ENCODE measurements at places on chromosomes 6 and 20.
A peak's percentile ranks its signal among the peaks of the same experiment; 100 is the strongest.

- peak; percentile 93 for DNase-seq
These were observed 32.7 kb upstream of the ID4 start for GRCh38 chr6:19804205-19805128.

DNA sequence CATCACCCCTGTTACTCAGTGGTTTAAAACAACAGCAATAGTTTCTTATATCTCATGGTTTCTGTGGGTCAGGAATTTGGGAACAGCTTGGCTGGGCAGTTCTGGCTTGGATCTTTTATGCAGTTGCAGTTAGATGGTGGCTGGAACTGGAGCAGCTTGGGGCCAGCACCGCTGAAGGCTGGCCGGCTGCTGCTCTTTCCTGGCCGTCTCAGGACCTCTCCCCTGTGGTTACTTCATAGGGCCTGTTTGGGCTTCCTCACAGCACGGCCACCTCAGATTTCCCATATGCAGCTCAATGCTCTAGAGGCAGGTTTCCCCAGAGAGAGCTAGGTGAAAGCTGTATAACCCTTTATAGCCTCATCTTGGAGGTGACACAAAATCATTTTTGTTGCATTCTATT is 15.6 kb downstream of the PKIG start:
- DNase-seq = no peak

DNA sequence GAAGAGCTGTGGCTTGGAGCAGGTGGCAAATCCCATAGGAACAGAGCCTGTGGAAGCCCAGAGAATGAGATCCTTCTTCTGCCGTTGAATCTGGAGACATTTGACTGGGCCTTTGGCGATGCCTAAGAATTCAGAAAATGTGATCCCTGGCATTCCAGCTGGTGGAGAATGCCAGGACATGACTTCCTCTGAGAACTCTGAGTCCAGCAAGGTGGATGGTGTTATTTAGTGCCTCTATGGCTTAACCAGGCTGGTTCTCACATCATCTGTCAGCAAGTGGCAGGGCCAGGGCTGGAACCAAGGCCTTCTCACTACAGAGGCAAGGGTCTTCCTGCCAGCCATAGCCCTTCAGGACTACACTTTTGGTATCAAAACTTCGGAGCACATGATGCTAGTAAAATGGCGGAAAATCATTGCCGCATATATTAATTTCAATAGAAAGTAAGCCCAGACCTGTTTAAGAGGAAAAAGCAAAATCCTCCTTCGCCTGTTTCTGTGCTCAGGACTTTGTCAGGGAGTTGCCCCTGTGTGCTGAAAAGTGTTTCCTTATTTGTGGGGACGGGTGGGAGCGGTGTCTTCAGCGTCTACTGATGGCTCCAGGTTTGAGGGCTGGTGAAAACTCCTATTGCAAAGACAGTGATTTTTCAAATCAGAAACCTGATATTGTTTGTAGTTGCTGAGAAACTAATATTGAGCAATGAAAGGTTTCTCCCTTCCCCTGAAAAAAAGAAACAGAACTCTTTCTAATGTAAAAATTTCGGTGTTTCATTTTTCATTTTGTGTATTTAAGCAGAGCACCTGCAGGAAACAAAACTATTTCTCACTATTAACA is 23.9 kb downstream of the DUSP22 start:
- no peak for DNase-seq

DNA sequence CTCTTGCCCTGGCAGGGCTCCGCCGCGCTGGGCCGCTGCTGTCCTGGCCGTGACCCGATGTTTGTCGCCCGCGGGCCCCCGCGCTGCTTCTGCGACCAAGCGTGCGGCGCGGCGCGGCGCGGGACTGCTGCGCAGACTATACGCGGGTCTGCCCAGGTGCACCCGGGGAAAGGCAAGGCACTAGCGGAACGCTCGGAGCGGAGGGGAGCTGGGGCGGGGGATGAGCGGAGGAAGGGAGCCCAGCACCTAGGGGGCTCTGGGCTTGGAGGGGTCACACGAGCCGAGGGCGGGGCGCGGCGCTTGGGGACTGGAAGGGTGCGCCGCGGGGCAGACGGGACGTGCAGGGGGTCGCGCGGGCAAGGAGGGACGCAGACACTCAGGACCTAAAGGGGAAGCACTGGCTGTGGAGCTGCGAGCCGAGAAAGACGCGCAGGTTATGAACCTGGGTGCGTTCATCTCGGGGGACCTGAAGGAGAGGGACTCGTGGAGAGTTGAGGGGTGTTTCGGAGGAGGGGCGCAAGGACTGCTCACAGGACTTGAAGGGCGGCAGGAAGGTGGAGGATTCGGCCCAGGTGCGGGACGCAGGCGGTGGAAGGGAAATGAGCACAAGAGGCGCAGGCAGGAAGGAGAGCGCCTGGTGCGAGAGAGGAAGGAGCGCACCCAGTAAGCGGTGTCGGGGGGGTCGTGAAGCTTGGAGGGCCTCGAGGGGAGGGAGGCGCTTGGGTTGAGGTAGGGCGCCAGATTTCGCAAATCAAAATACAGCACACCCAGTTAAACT is 40.8 kb upstream of the ZNFX1 start:
- DNase-seq = no peak

DNA sequence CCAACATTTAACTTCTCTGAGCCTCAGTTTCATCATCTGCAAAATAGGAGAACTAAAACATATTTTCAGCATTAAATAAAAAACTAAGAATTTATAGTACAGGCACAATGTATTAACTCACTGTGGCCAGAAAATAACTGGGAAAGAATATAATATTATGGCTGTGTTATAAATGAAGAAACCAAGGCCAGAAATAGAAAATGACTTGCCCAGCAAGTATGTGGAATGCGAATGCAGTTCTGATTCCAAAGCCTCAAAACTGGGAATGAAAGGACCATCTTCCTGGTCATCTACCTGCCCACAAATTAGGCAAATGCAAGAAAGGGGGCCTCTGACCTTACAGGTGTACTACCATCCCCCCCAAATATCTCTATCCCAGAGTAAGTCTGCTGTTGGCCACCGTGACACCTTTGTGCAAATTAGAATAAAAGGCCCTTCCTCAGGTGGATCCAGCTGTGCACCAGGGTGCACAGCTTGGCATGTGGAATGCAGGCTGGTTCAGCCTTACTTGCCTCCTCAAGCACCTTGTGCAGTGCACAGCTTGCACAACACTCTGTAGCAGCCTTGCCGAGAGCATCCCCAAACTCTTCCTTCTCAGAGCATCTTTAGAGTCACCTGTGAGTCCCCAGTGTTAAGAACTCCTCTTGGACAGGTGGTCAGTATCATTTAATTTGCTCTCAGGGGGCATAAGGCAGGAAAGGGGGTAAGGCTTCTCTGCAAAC is 4.4 kb downstream of the SLC13A3 start:
- no peak for DNase-seq

GRCh38 chr20:46137816-46138215 is 19.7 kb downstream of the CD40 start:
- peak; percentile 44 for DNase-seq

- no peak for DNase-seq
These were observed 24.1 kb downstream of the BFSP1 start for GRCh38 chr20:17507032-17507431.

GRCh38 chr6:43749461-43749860 is 20.6 kb upstream of the VEGFA start:
- DNase-seq = no peak

GRCh38 chr6:137518386-137518983 is 24.3 kb upstream of the OLIG3 start:
- no peak for DNase-seq

DNA sequence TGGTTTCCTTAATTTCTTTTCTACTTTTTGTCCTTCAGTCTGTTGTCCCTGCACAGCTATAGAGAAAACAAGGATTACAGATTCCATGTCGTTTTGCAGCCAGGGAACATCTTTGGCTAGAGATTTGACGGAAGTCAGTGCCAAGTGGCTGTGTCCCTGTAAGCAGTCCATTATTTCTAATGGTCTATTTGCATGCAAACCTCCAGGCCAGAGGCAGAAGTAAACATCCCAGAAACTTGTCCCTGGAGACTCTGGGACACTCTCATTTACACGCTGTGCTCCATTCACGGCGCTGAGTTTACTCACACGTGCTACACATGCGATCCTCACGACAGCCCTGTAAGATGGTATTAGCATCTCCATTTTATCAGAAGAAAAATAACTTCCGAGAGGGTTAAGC is 355.5 kb downstream of the PRKN start:
- DNase-seq = no peak

DNA sequence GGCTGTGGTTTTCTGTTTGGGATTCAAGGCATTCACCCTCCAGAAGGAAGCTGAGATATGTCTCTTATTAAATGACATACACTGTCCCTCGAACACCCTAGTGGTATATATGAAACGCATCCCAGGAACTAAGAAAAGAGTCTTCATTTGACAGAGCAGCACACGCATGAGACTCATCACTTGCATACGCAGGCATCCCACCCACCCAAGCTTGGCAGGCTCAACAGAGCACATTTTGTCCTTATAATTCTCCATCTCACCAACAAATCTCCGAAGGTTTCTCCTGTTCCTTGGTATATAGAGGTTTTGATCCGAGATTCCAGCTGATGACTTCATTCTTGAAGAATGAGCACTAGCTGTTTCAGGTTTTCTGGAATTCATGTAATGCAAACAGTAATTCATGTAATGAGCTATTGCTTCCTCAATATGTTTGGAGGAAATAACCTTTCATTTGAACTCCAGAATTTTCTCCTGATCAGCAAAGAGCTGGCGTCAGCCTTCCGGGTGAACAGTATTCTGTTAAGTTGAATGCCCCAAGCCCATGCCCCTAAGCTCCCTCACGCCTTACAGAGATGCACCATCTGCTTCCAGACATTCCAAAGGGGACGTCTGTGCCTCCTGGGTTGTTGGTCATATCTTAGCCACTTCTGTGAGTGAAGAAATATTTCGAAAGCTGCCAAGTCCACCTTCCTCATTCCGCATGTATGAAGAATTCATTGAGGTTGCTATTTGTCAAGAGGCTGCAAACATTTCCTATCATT is 66.0 kb upstream of the CDH4 start:
- DNase-seq = no peak

DNA sequence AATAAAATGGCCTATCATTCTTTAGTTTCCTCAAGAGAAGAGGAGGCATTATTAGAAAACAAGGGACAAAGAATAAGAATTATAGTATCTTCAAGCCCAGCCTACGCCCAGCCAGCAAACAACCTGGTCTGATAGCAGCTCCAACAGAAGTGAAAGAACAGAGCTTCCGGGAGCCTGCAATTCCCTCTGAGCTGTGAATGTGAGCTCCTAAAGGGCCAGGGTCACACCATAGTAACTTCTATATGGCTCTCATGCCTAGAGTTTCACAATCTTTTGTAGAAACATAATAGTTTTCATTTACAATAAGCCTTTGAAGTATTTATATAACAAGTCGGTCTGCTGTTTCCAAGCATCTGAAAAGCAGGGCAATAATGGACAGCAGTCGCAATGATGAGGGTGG is 116.5 kb downstream of the SMLR1 start:
- DNase-seq = no peak

DNA sequence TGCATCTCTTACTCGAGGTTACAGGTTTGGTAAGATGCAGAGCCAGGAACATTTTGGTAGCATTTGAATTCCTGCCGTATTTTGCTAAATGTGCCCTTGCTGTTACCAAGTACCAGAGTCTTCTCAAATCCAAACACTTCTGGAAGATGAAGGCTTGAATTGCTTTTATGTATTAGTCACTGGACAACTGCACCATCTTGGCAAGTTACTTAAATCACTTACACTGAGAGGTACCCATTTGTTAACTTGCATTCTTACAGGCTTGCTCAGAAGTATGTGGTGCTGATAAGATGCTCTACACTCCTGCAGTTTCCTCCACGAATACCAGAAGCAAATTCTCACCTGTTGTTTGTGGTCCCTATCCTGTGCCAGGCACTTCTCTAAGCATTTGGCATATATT is 12.7 kb downstream of the IL22RA2 start:
- no peak for DNase-seq

DNA sequence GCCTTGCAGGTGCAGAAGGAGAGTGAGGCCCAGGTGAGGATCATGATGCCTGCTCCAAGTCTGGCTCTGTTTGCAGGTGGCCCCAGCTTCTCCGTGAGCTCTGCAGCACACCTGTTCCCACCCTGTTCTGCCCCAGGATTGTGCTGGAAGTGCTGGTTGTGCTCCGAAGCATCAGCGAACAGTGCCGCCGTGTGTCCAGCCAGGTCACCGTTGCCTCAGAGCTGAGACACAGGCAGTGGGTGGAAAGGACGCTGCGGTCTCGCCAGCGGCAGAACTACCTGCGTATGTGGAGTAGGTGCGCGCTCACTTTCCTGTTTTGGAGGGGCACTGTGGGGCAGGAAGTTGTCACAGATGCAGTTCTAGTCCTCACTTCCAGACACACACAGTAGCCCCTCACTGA is 25.0 kb downstream of the ERMARD start:
- no peak for DNase-seq

DNA sequence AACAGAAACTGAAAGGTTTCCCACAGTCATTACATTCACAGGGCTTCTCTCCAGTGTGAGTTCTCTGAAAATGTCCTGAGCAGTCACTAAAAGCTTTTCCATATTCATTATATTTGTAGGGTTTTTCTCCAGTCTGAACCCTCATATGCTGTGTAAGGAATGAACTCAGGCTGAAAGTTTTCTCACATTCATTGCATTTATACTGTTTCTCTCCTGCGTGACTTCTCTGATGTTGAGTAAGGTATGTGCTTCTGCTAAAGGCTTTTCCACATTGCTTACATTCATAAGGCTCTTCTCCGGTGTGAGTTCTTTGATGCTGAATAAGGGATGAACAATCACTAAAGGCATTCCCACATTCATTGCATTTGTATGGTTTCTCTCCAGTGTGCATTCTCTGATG is 29.8 kb upstream of the ZNF391 start:
- DNase-seq = no peak

DNA sequence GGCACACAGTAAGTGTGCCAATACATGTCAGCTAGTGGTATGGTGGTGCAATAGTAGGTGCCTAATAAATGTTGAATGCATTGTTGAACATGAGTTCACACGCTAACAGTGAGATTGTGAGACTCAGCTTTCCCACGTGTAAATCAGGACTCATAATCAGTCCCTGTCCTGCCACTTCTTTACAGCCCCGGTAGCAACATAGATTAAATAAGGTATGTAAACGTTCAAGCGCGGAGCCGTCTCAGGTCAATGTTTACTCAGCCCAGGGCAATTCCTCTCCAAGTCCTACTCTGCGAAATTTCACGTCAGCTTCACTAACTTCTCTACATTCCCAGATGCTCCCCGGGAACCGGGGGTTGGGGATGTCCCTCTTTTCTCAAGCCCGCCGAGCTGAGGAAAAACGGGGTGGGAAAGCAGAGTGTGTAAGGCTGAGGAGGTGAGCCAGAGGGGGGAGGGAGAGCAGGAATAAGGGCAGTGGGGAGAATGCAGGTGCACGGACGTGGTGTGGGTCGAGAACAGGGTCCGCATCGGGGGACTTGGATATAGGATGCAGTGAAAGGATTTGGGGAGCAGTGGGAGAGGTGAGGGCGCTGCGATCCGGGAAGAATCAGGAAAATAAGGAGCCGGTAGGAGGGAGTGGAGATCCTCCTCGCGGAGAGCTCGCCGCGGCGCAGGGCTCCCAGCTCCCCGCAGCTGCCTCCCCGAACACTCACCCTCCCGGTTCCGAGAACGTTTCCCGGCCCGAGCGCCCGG is 544 bp upstream of the TP53INP2 start:
- DNase-seq = no peak

GRCh38 chr20:2022163-2022562 is 28.3 kb upstream of the PDYN start:
- DNase-seq = no peak

- DNase-seq = no peak
These were observed 5.1 kb downstream of the PABPC1L start for GRCh38 chr20:44914924-44915323.

GRCh38 chr6:67825201-67825895 is 809.7 kb upstream of the ADGRB3 start:
- no peak for DNase-seq

- no peak for DNase-seq
These were observed 34.8 kb upstream of the UST start for GRCh38 chr6:148711833-148712654.
